ENCODE measurements at places on chromosomes 4 and X.

DNA sequence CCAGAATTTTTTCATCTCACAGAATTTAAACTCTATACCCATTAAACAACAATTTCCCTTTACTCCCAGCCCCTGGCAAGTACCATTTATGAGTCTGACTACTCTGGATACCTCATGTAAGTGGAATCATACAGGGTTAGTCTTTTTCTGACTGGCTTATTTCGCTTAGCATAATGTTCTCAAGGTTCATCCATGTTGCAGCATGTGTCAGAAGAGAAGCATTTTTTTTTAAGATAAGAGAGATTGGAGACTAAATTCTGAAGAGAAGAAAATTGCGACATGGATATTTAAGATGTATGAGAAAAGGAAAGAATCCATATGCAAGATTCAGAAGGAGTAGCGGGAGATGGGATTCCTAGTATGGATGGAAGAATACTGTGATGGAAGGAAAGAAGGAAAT, 11.3 kb upstream of the SLC9B1 start:
- DNase-seq: no peak

- no peak for DNase-seq
Measured at GRCh38 chrX:131066237-131066636, 8.1 kb downstream of the ARHGAP36 start.

GRCh38 chrX:47218920-47219815, 687 bp downstream of the CDK16 start:
- DNase-seq: peak; percentile 23

DNA sequence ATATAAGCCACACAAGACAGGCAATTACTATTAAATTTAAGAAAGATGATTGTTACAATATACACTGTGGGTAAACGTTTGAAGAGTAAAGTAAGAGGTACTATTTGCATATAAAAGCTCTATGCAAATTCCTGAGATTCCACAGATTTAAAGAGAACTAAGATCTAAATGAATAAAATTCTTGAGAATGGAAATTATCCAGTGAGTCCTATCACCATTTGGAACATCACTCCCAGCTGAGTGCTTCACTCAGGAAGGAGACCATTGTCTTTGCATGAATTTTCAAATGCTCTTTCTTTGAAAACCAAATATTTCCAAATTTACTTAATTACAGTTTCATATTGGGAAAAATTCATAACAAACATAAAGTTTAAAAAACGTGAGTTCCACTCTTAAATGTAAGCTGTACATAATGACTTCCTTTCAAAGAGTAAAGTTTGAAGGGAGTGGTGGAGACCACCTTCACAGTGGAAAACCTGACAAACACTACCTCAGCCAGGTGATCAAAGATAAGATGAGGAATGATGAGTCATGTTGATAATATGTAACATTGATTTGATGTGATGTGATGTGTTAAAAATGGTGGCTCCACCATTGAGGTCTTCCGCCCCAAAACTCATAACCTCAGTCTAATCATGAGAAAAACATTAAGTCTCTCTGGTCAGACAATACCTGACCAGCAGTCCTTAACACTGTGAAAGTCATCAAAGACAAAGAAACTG, 159.9 kb downstream of the BANK1 start:
- no peak for DNase-seq

- DNase-seq: no peak
Measured at GRCh38 chr4:55087009-55087912, 38.1 kb downstream of the KDR start.

GRCh38 chrX:53279296-53280237, 1.8 kb downstream of the IQSEC2 start:
- DNase-seq: no peak

GRCh38 chr4:27005905-27006590, 145.4 kb downstream of the STIM2 start:
- DNase-seq: no peak

DNA sequence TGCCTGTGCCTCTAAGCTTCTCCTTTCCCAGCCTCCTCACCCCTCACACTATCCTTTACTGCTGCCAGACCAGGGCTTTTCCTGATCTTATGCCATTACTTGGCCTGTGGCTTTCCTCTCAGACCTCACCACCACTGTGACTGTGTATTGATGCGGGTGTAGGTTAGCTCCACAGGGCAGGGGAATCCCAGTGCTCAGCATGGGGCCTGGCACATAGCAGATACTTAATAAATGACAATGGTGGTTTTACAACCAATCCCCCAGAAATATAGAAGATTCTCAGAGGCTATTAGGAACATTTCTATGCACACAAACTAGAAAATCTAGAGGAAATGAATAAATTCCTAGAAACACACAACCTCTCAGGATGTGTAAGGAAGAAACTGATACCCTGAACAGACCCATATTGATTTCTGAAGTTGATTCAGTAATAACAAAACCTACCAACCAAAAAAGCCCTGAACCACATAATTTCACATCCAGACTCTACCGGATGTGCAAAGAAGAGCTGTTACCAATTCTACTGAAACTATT, 129.6 kb upstream of the QRFPR start:
- DNase-seq: no peak

- DNase-seq: no peak
Measured at GRCh38 chrX:55908661-55909212, 191.2 kb downstream of the RRAGB start.
